ENCODE measurements at places on chromosomes 6 and 20.

DNA sequence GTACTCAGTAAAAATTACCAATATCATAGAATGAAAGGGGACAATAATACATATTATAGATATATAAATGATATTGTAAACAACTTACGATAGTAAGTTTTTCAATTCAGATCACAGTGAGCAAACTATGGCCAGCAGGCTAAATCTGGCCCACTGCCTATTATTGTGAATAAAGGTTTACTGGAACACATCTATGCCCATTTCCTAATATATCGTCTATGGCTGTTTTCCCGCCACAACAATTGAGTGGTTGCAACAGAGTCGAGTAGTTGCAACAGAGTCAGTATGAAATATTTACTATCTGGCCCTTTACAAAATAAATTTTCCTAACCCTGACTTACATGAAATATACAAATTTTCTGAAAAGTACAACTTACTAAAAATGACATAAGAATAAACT lies 297.3 kb upstream of the KCNQ5 start:
- DNase-seq, result no peak

DNA sequence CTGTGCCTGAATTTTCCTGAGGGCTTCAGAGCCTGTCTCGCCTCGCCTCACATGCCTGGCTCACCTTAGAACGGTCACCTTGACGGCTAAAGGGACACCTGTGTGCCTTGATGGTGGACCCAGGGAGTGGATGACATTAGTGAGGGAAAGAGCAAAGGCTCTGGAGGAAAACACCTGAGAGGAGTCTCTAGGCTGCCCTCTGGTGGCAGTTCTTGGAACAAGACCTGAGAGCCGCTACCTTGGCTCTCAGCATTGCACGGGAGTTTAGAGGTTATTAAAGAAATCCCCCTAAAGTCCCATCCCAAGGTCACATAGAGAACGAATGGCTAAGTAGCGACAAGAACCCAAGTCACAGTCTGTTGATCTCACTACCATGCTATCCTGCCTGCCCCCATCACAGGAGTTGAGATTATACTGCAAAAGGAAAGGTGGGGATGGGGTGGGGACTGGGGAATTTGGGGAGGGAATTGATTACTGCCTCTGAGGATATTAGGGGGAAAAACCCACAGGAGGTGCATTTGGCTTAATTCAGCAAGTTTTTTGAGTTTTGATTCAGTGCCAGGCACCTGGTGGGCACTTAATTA lies 7.9 kb upstream of the CDSN start:
- no peak for DNase-seq

- DNase-seq, result no peak
Measured at GRCh38 chr20:63377951-63378381, 16.8 kb upstream of the CHRNA4 start.

DNA sequence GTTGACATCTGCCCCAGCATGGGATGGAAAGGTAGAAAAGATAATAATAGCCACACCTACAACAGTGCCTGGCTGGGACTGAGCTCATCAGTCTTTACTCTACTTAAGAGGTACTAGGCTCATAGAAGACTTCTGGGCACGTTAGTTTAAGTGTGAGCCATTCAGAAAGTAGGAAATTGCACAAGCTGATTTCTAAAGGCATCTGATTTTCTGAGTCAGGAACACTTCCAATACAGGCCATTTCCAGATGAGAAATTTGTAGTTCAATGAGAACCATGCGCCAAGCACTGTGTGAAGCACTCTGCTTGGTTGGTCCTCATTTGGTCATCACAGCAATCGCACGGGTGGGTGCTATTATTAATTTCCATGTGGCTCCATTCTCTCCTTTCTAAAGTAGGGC lies 42.3 kb downstream of the MOCS1 start:
- no peak for DNase-seq

DNA sequence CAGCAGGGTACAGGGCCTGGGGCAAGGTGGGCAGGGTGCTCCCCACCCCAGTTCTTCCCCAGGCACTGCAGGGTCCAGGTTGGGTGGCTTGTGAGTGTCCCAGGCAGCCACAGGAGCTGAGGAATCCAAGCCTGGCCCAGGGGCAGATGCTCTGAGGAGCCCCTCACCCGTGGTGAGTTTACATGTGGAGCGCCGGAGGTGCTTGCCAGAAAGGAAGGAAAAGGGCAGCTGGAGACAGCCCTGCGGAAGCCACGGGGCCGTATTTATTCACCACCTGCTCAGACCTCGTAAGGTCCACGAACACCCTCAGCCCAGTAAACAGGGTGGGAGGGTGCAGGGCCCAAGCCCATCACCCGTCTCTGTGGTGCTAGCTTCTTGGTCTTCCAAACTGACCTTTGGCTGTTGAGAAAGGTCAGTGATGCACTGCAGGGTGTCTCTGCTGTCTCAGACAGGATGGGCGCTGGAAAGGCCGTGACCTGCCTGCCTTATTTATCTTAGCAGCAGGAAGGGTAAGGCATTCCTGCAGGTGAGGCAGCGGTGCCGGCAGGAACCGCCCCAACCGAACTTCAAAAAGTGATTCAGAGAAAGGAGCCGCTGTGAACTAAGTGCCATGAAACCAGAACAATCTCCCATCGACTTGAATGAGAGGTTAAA lies 4.0 kb upstream of the FRMD1 start:
- no peak for DNase-seq

DNA sequence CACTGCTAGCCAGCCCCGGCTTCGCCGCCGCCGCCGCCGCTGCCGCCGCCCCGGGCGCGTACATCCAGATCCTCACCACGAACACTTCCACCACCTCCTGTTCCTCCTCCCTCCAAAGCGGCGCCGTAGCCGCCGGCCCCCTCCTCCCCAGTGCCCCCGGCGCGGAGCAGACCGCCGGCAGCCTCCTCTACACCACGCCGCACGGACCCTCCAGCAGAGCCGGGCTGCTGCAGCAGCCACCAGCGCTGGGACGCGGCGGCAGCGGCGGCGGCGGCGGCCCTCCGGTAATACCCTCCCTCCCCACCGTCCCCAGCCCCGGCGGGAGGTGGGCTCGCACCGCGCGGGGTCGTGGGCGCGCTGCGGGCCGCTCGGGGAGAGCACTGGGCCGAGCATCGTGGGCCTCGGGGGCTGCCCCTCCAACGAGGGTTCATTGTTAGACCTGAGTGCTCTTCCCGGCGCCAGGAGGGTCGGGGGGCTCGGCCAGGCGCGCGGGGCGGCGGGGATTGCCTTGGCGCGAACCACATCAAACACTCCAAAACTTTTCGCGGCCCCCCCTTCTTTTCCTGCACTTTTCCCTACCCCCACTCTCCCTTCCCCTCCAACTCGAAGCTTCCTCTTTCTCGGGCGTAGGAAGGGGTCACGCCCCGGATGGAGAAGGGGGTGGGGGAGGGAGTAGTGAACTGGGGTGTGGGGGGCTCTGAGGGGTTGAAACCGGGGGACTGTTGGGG lies 827 bp downstream of the E2F3 start:
- DNase-seq, result peak; percentile 2

DNA sequence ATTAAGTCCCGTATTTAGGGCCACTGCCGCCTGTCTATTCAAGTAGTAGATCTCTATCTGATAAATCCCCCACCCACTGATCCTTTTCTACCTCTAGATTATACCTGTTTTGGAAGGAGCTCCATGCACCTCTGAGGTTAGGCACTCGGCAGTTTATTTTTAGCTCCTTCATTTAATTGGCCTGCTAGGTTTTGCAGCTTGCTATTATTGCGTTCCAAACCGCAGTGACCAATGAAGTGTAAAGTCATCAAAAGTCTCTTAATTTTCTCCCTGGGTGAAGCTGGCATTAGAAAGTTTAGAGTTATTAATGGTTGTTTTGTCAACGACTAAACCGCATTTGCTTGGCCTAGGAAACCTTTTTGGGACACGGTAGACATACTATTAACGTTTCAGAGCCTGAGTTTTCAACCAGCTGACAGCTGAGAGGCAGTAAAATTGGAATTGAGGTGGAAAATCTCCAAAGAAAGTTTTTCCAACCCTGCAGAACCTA lies 60.0 kb downstream of the RFPL4B start:
- no peak for DNase-seq

DNA sequence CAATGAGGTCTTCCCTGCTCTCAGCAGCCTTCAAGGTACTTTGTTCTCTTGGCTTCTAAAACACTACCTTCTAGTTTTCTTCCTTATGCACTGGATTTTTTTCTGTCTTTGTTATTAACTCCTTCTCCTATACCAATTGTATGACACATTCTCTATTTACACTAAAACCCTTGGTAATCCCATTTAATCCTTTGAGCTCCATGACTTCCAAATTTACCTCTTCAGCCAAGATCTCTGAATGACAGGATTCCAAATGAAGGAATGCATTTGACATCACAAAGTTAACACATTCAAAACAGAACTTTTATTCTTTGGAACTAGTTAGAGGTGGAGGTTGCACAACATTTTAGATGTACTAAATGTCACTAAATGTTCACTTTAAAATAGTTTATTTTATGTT lies 86.6 kb upstream of the SAMD5 start:
- DNase-seq, result no peak

- DNase-seq, result no peak
Measured at GRCh38 chr6:53041356-53041755, 23.8 kb upstream of the FBXO9 start.

DNA sequence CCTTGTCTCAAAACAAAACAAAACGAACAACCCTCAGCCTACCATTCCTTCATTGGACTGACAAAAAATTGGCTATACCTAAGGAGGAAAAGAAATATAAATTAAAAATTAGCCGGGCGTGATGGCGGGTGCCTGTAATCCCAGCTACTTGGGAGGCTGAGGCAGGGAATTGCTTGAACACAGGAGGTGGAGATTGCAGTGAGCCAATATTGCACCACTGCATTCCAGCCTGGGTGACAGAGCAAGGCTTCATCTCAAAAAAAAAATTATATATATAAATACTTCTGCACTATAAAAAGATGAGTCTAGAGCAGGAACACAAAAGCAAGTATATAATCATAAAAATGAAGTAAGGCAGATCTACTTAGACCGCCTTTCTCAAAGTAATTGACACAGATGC lies 109.8 kb downstream of the CRYBG1 start:
- DNase-seq, result no peak

DNA sequence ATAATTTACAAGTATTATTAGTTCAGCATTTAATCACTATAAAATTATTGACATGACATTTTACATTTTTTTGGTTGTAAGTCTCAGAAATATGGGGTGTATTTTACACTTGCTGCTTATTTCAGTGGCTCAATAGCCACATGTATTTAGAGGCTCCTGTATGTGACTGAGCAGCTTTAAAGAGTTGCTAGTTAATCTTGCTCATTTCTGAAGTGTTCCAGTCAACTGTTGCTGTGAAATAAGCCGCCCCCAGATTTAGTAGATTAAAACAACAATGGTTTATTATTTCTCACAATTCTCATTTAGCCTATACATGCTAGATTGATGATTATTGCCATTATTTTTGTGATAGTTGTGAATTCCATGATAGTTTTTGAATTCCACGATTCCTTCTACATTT lies 23.0 kb downstream of the CD109 start:
- DNase-seq, result no peak

- DNase-seq, result no peak
Measured at GRCh38 chr20:41218466-41218865, 81.1 kb downstream of the PLCG1 start.

- DNase-seq, result no peak
Measured at GRCh38 chr6:130412556-130413290, 46.9 kb downstream of the TMEM200A start.

- no peak for DNase-seq
Measured at GRCh38 chr6:85936916-85937315, 294.2 kb upstream of the SYNCRIP start.

GRCh38 chr20:44586289-44586911 lies 4.0 kb downstream of the PKIG start:
- DNase-seq, result no peak

DNA sequence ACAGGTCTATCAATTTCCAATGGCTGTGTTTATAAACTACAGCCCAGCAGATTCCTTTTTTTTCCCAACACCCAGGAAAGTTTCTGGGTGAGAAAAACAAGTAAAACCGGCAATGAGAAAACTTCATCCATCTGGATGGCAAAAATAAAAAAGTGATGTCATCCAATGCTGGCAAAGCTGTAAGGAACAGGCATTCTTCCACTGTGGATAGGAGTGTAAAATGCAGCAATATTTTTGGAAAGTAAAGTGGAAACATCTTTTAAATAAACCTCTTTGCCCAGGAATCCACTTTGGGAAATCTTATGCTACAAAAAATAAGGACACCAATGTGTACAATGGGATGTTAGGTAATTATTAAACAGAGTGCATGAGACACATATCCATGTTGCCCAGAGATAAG lies 102.1 kb upstream of the NT5E start:
- peak; percentile 73 for DNase-seq
